ENCODE measurements at places on chromosomes 1 and 21. TPM values are rescaled to one million over a fixed set of nuclear protein-coding genes. Genes with fewer than 3 reads are reported as not detected.

PLA2G2A gene
- total RNA-seq: 0.28 TPM

CYP4Z1 gene
- not detected for total RNA-seq

LDLRAD1 gene
- total RNA-seq: not detected

PPT1 gene
- total RNA-seq: 55.0 TPM

RSRP1 gene
- 143 TPM for total RNA-seq

NPPA gene
- not detected for total RNA-seq

FCRL1 gene
- not detected for total RNA-seq

ZNF362 gene
- total RNA-seq: 2.6 TPM

SEC22B gene
- total RNA-seq: 77.7 TPM

DYNLT5 gene
- total RNA-seq: 0.71 TPM

GIPC2 gene
- total RNA-seq: 0.14 TPM

CLDN14 gene
- total RNA-seq: 0.09 TPM

RSPO1 gene
- total RNA-seq: 0.74 TPM

CDC20 gene
- 6.7 TPM for total RNA-seq

PLA2G2F gene
- total RNA-seq: not detected

APP gene
- total RNA-seq: 492 TPM

E2F2 gene
- total RNA-seq: 0.14 TPM

CRNN gene
- total RNA-seq: not detected

MYCL gene
- total RNA-seq: 1.1 TPM

OLIG2 gene
- total RNA-seq: not detected

PROK1 gene
- total RNA-seq: 0.14 TPM

HRNR gene
- under 0.01 TPM for total RNA-seq

NUDT4B gene
- 17.1 TPM for total RNA-seq

HEYL gene
- 0.09 TPM for total RNA-seq

DIO1 gene
- not detected for total RNA-seq

FOXD3 gene
- total RNA-seq: not detected

ZNF124 gene
- total RNA-seq: 39.8 TPM

AMY1B gene
- not detected for total RNA-seq

IVL gene
- total RNA-seq: not detected

LRRIQ3 gene
- total RNA-seq: 1.1 TPM

SPATA1 gene
- total RNA-seq: 0.71 TPM

GBP2 gene
- total RNA-seq: 67.4 TPM

RAP1A gene
- total RNA-seq: 20.0 TPM
